ENCODE measurements at places on chromosomes 16 and 17.

GRCh38 chr16:10831894-10832886, 13.6 kb upstream of the TVP23A start:
- no peak for DNase-seq

DNA sequence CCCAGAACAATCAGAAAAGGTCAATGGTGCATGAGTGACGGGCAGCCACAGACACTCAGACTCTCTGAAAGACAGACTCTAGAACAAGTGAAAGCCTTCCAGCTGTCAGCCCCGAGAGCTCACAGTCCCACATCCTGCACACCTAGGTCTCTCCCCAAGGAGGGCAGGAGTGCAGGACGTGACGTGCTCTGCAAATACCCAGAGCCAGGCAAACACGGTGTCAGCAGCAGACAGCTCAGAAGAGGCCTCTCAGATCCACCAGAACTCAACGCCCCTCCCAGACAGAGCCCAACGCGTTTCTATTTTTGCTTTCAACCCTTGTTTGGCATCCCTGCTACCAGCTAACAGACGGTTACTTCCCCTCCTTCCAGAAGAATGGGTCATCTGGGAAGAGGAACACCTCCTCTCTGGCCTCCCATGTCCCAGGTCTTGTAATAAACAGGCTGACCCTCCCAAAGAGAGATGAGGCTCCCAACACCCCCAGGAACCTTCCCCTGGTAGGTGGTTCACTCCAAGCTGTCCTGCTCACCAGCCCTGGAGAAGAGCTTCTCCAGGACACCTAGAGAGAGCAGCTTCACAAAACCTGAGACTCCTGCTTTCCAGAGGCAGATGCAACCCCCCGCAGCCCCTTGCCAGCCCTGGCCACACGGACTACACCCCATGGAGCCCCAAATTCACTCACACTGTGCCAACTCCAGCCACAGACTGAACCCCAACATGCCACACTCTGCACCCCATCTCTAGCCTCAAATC, 7.6 kb downstream of the PITPNM3 start:
- DNase-seq, result no peak

GRCh38 chr16:72609933-72610332, 438.0 kb upstream of the PMFBP1 start:
- DNase-seq, result no peak

- peak; percentile 64 for DNase-seq
Observed at GRCh38 chr16:12245088-12245920, 268.8 kb downstream of the SNX29 start.

- DNase-seq, result no peak
Observed at GRCh38 chr17:73424571-73424970, 112.8 kb upstream of the CDC42EP4 start.

- peak; percentile 78 for DNase-seq
Observed at GRCh38 chr17:37488009-37488604, 1.6 kb upstream of the DUSP14 start.

GRCh38 chr16:1621851-1622250, 9.7 kb downstream of the CRAMP1 start:
- no peak for DNase-seq

- DNase-seq, result no peak
Observed at GRCh38 chr16:14409563-14409962, 220.5 kb downstream of the PARN start.

DNA sequence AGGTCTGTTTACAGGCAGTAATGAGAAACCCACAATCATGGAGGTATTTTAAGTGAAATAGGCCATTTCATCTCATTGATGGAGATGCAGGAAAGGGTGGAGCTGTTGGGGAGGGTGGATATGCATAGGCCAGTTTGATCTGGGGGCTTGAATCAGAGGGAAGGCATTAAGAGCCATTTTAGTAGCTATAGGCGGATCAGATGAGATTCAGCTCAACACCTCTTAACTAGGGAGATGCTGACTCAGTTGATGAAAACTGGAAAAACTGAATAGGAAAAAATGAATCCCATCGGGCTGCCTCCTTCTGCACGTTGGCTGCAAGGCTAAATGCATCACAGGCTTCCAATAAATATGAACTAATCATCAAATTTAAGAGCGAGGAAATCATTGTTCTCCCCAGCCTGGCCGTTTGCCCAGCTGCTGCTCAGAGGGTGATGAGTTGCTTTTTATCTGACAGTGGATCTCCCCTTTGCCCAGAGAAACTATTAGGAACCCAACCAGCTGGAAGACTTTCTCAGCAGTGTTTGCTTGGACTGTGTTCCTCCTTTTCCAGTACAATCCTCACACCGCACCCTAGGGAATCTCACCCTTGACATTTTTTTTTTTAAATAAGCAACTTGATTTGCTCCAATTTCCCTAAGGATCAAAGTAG, 149.6 kb downstream of the SOX9 start:
- peak; percentile 37 for DNase-seq

- no peak for DNase-seq
Observed at GRCh38 chr16:66036793-66037715, 329.4 kb upstream of the CDH5 start.

DNA sequence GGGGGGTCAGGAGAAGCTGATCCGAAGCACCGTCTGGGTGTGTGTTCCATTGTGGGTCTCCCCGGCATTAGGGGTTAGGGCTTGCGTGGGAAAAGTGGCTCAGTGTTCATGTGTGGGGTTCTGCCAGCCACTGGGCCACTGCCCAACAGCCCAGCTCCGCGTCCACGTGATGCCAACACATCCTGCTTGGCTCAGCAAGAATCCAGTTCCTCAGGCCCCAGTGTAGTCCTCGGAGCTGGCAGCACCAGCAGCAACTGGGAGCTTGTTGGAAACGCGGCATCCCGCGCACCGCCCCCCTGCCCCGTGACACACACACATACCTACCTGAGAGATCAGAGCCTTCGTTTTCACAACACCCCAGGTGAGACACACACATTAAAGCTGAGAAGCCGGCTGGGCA, 18.9 kb downstream of the LGALS9 start:
- no peak for DNase-seq

- DNase-seq, result peak; percentile 75
Observed at GRCh38 chr17:41812381-41813151, at the start of gene FKBP10. FKBP10 (plus strand) TSS chr17:41813004; CDS start chr17:41813035, 31 bp downstream.

- no peak for DNase-seq
Observed at GRCh38 chr16:66523861-66524354, 26.0 kb downstream of the TK2 start.

DNA sequence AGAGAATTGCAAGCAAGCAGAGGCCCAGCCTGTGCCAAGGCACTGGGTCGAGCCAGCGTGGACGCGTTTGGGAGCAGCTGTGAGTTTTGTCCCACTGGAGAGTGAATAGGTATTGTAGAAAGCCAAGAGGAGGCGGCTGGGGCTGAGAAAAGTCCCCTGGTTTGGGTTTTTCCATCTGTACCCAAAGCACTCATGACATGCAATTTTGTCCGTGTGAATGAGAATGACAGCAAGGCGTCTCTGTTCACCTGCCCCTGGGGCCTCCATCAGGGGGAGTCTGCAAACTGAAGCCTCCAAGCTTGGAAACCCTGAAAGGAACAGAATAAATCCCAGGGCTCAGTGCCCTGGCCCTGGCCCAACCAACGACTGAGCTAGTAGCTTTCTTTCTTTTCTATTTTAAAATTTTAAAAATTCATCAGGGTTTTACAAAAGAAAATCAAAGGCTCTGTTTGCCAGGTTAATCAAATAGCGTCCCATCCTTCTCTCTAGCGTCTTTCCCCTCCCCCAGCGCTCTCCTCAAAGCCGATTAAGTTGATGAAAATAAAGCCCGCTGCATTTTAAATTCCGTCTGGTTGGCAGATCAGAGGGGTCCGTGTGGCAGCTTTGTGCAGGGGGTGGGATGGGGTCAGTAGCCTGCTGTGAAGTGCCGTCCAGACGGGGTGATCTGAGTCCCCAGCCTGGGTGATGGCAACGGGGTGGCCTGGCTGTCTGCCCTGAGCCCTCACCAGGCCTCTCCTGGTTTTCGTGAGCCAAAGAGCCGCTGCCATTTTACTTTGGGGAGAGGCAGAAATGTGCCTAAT, 171.0 kb downstream of the KATNIP start:
- no peak for DNase-seq

GRCh38 chr17:49995055-49995738, at the start of gene DLX3:
DLX3 (minus strand) TSS chr17:49995224; CDS start chr17:49994998, 226 bp downstream.
- no peak for DNase-seq
